Left ventricle myocardium superior (tissue), 1 donor: ENCODE measurements at places on chromosomes 4 and X. TPM values are rescaled to one million over a fixed set of nuclear protein-coding genes. Genes with fewer than 3 reads are reported as not detected.

GRCh38 chrX:6832619-6833018 is 297.7 kb upstream of the VCX3A start:
- DNase-seq = no peak

DNA sequence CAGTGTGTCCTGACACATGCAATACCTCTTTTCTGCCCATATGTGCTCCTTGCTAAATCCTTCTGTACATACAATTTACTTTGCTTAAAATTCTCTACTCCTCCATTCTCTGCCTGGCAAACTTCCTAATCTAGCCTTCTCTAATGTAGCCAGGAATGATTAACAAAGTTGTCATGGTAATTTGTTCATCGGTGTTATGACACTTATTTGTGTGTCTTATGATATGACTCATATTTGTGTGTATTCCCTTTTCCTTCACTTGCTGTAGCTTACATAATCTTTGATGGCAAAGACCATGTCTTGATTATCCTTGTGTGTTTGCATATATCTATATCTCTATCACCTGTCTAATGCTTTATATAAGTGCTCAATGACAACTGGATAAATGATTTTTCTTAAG is 133.3 kb downstream of the COL25A1 start:
- no peak for DNase-seq

DNA sequence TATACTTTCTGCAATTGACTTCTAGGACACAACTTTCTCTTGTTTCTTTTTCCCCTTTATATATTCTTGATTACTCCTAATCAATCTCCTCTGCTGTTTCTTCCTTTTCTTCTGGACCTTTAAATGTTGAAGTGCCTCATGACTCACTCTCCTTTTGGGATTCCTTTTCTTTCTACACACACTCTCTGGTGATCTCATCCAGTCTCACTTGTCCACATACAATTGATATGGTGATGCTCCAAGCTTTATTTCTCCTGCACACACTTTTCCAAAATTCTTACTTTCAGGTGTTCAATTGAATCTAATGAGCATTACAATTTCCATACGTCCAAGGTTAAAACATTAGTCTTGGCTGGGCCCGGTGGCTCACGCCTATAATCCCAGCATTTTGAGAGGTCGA is 794.8 kb upstream of the EPHA5 start:
- no peak for DNase-seq

DNA sequence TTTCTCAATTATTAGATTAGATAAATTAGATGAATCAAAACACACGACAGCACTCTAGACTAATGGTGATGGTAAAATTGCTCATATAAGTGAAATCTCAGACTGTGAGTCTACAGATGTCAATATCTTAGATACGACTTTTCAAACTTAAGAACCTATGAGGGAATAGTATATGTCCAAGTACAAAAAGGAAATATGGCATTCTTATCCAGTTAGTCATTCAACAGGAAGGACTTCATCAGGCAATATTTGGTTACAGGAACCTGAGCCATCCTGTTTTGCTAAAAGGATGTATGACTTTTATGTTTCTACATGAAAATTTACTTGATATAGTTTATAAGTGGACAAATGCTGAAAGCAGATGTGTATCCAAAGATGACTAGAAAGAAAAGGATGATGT is 107.0 kb downstream of the CT47B1 start:
- no peak for DNase-seq

The PPM1K gene
- total RNA-seq = 116 TPM

The EDNRA gene
- total RNA-seq = 6.1 TPM
